A172 (cell line): ENCODE measurements at places on chromosomes 5 and 9. TPM values are rescaled to one million over a fixed set of nuclear protein-coding genes. Genes with fewer than 3 reads are reported as not detected.

The ACOT12 gene
- total RNA-seq: not detected in 2 replicates

The KIF4B gene
- total RNA-seq: 0.02 TPM in 1 of 2 replicates, not detected in the other

The SH2D3C gene
- 1.7 and 2.1 TPM in 2 replicates for total RNA-seq

The HTR4 gene
- not detected in 2 replicates for total RNA-seq

The NNT gene
- 42.8 and 46.2 TPM in 2 replicates for total RNA-seq

The C1QTNF2 gene
- 1.5 and 1.6 TPM in 2 replicates for total RNA-seq

The TAS2R1 gene
- not detected in 2 replicates for total RNA-seq
